NCI-H524 (cell line): ENCODE measurements at places on chromosomes 2 and 18.
A peak's percentile ranks its signal among the peaks of the same experiment; 100 is the strongest.

- DNase-seq, result no peak
These were observed 4.0 kb upstream of the POLE4 start for GRCh38 chr2:74954500-74954874.

DNA sequence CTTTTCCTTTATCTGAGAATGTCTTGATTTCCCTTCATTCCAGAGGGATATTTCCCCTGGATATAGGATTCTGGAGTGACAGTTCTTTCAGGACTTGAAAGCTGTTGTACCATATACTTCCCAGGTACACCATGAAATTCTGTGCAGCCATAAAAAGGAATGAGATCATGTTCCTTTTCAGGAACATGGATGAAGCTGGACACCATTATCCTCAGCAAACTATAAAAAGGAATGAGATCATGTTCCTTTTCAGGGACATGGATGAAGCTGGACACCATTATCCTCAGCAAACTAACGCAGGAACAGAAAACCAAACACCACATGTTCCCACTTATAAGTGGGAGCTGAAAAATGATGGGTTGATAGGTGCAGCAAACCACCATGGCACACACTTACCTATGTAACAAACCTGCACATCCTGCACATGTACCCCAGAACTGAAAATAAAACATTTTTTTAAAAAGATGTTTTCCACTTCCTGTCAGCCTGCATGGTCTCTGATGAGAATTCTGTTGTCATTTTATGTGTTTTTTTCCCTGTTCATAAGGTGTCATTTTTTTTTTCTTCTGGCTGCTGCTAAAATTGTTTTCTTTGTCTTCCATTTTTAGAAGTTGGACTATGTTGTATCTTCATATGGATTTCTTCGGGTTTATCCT is 133.3 kb downstream of the DNAH6 start:
- DNase-seq, result no peak

DNA sequence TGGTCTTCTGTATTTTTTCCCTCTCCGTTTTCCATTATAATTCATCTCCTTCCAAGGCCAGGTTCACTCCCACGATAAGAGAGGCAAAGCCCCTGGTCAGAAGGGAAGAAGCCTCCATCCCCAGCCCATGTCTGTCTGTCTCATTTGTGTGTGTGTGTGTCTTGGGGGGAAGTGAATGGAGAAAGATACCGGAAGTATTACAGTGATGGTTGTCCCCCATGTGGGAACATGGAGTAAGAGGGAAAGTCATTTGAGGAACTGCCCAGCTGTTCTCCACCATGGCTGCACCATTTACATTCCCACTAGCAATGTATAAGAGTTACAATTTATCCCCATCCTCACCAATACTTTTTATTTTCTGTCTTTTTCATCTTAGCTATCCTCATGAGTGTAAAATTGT is 113.6 kb upstream of the ATP8B1 start:
- DNase-seq, result no peak

DNA sequence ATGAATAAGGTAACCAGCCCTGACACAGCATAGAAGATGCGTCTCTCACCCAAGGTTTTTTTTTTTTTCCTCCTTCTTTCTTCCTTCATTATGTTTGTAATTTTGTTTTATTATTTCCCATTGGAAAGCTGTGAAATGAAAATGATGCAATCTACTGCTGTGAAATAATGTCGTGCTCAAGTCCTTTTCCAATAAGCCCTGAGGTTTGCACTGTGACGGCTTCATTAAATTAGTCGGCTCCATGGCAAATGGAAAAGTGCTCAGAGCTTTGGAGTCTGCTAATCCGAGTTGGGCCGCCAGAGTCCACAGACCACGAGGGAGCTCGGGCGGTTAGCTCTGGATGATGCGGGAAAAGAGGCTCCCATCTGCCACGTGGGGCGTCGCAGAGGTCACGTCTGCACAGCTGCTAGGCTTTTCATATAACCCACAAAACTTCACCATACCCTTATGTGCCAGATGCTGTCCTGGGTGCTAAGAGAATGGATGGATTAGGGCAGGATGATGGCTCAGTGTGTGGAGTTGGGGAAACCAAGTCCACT is 92.3 kb upstream of the CAPN13 start:
- peak; percentile 82 for DNase-seq

GRCh38 chr18:13574355-13574754 is 152.0 kb downstream of the FAM210A start:
- no peak for DNase-seq

DNA sequence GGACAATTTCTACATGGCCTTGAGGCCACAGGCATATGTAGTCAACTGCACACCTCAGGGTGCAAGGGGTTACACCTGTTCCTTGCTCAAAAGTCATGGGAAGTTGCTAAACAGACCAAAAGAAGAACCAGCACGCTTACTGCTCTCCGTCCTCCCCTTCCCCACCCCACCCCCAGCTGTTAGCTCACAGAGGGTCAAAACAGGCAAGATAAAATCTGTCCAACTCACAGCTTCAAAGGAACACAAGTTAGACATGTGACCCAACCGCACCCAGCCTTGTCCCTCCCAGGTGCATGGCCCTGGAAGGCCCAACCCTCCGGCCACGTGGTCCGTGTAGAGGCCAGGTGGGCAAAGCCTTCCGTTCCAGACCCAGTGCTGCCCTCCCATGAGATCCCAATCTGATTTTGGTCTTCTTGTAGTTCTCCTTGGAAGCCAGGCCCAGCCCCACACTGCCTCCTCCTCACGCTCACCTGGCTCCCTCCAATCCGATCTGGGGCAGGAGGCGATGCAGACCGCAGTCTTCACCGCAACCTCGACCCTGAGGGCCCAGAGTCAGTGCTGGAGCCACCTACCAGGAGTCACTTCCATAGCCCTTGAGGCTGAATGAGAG is 14.5 kb upstream of the ASPRV1 start:
- DNase-seq, result no peak

DNA sequence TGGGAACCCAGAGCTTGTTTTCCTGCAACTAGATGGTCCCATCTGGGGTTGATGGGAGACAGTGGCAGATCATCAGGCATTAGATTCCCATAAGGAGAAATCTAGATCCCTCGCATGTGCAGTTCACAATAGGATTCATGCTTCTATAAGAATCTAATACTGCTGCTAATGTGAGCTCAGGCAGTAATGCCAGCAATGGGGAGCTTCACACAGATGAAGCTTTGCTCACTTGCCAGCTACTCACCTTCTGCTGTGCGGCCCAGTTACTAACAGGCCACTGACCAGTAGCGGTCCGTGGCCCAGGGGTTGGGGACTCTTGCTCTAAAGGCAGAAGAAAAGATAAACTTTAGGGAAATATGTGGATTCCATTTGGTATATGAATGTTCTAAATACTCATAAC is 192.9 kb downstream of the AFF3 start:
- no peak for DNase-seq

DNA sequence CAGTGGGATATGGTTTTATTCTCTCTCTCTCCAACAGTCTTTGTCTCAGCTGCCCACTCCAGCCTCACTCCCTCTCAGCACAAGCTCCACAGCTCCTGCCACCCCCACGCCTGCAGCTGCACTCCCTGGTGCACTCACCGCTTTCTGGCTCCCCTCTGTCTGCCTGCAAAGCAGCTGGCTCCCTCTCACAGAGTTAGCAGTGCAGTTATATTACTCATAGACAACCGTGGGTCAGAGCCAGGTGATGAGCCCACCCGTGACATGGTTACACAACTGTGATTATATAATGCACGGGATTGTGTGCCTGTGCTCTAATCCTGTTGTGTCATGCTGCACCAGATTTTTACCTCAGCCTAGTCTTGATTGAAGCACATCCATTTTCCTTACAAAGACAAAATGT is 276.9 kb upstream of the CHAC2 start:
- DNase-seq, result peak; percentile 10

DNA sequence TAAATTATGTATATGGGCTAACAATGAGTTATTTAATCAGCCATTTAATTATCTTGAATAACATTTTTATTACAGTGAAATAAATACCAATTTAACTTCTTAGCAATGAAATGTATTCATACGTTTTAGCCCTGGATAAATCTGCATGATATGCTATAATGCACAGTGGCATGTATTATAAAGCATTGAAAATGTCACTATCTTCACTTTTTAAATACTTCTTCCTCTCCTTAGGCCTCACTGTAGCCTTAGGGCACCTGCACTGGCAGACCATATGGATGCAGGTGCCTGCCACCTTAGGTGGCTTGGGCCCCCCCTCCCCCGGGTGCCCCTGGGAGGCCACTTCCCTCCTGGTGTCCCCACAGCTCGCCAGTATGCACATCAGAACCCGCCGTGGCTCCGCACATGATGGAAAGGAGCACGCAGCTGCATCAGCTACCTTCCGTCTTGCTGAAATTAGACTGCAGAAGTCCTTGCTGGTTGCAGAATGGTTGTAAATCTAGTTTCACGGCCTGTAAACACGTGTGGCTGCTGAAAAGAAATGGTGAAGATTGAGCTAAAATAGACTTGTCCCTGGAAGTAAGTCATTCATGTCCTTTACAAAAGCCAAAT is 56.7 kb downstream of the ADI1 start:
- DNase-seq, result no peak

- DNase-seq, result peak; percentile 24
These were observed at the start of gene GYPC for GRCh38 chr2:126655500-126656430. Gene GYPC, plus strand, starts transcription at chr2:126656158. Its CDS starts 106 bp downstream, at chr2:126656264.

- DNase-seq, result no peak
These were observed 106.3 kb upstream of the B3GNT2 start for GRCh38 chr2:62089658-62090057.

DNA sequence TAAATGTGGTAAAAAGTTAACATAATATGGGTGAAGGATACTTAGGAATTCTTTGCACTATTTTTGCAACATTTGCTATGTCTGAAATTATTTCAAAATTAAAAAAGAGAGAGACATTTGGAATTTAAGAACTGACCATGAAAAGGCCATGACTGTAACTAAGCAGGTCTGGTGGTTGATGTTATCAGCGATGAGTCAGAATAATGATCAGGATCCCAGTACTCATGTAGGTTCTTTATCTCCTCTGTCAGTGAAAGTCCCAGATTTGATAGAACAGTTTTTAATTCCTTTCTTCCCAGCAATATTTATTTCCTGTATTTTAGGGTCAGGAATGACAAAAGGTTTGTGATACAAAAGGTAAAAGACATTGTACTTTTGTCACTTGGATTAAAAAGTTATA is 242.4 kb upstream of the ZNF521 start:
- no peak for DNase-seq

- DNase-seq, result no peak
These were observed 332.8 kb downstream of the TXNL1 start for GRCh38 chr18:56305583-56305982.

- no peak for DNase-seq
These were observed 152.6 kb downstream of the EXOC6B start for GRCh38 chr2:72673279-72673678.

- peak; percentile 7 for DNase-seq
These were observed 6.7 kb upstream of the GPR55 start for GRCh38 chr2:230931556-230932231.

DNA sequence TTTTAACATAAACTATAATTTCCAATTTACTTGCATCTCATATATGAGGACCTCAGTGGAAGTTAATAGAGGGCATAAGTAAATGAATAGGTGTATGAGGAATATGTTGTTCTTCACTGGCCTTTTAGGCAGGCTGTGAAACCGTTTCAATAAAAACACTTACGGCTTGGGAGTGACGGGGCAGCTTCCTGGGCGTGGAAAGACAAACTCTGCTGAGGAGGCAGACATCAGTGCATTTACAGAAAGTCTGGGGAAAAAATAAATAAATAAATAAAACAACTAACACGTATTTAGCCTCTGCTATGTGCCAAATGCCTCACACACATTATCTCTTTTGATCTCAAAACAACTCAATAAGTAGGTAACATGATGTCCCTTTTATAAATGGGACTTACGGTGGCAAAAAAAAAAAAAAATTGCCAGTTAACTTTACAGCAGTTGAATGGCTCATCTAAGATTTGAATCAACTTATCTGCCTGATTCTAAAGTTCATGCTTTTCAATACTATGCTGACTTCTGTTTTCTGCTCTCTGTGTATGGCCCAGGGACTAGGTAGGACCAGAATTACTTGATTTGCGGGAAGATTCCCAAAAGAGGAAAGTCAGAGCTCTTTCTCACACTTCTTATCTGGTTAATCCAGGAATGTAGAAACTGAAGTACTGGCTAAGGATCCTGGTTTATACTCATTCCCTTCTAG is 77.5 kb upstream of the LRATD1 start:
- no peak for DNase-seq

- no peak for DNase-seq
These were observed 939.2 kb upstream of the NRXN1 start for GRCh38 chr2:51971136-51971535.
